ENCODE measurements at places on chromosomes 6 and 20. TPM values are rescaled to one million over a fixed set of nuclear protein-coding genes. Genes with fewer than 3 reads are reported as not detected.

TRIM31 gene
- 6.3 TPM for total RNA-seq

PROKR2 gene
- total RNA-seq = not detected

DNA sequence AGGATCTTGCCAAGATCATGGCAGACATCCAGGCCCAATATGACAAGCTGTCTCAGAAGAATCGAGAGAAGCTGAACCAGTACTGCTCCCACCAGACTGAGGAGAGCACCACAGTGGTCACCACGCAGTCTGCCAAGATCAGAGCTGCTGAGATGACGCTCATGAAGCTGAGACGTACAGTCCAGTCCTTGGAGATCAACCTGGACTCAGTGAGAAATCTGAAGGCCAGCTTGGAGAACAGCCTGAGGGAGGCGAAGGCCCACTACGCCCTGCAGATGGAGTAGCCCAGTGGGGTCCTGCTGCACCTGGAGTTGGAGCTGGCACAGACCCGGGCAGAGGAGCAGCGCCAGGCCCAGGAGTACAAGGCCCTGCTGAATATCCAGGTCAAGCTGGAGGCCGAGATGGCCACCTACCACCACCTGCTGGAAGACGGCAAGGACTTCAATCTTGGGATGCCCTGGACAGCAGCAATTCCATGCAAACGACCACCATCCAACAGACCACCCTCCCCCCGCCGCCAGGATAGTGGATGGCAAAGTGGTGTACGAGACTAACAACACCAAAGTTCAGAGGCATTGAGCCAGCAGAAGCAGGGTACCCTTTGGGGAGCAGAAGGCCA, 44.7 kb upstream of the GRM4 start:
- no peaks in the 10 kb centered on the region for H3K27me3 ChIP-seq
- no peaks in the 10 kb centered on the region for H3K4me1 ChIP-seq
- H3K4me3 ChIP-seq = no peak overlapping the region
- H3K36me3 ChIP-seq = no peaks in the 10 kb centered on the region
- no peak for DNase-seq
- H3K27ac ChIP-seq = no peak overlapping the region

GRCh38 chr6:106247293-106247692, 78.3 kb downstream of the ATG5 start:
- DNase-seq = no peak
- H3K4me3 ChIP-seq = no peak overlapping the region
- no peak overlapping the region for H3K27ac ChIP-seq
- H3K4me1 ChIP-seq = no peaks in the 10 kb centered on the region
- H3K27me3 ChIP-seq = no peaks in the 10 kb centered on the region
- no peaks in the 10 kb centered on the region for H3K36me3 ChIP-seq

DNA sequence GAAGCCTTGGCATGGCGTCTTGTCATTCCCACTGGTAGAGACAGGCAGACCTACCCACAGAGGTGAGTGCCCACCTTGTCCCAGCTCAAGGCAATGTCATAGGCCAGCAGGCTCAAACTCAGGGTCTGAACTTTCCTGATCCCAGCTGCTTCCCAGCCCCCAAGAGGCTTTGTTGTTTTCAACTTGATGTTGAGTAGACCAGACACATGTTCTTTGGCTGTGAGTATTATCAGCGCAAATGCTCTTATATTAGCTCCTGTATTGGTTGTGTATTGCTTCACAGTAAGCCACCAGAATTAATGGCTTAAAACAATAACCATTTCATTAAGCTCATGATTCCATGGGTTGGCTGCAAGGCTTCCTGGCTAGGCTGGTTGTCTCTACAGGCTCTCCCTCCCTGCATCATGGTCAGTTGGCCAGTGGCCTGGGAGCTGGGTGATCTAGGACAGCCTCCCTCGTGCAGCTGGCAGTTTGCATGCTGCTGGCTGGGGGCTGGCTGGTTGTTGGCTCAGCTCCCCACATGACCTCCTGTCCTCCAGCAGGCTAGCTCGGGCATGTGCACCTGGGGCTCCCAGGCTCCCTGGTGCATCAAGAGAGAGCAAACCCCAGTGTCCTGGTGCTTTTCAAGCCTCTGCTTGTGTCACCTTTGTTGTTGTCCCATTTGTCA, 21.6 kb downstream of the TOX2 start:
- H3K4me3 ChIP-seq = no peak overlapping the region
- H3K4me1 ChIP-seq = peaks cover 5% of the 10 kb centered on the region
- no peaks in the 10 kb centered on the region for H3K36me3 ChIP-seq
- H3K27ac ChIP-seq = no peak overlapping the region
- no peaks in the 10 kb centered on the region for H3K27me3 ChIP-seq
- DNase-seq = no peak

DNA sequence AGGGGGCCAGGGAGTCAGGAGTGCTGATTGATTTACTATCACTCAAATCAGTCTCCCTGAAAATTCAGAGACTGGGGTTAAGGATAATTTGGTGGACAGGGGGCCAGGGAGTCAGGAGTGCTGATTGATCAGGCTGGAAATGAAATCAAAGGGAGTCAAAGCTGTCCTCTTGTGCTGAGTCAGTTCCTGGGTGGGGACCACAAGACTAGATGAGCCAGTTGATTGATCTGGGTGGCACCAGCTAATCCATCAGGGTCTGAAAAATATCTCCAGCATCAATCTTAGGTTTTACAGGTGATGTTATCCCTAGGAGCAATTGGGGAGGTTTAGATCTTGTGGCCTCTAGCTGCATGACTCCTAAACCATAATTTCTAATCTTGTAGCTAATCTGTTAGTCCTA, 6.1 kb upstream of the AFG1L start:
- H3K27ac ChIP-seq = no peak overlapping the region
- DNase-seq = no peak

DNA sequence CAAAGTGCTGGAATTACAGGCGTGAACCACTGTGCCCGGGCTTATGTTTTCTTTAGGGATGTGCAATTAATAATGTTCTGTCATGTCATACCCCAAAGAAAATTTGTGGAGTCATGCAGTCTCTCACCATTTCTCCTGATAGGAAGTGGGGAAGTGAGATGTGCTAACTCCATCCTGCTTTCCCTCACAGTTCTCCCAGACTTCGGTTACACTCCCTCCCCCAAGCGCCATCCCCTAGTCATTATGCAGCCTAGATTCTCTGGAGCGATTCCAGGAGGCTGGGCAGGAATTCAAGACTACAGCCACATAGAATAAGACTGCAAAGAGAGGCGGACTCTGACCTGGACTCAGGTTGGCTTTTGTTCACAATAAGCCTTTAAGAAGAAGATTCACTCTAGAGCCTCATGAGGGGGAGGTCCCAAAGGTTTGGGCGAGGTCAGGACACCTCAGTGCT, 271.4 kb downstream of the ALDH8A1 start:
- H3K27me3 ChIP-seq = no peaks in the 10 kb centered on the region
- no peaks in the 10 kb centered on the region for H3K36me3 ChIP-seq
- peak overlapping the region; percentile 83 for H3K27ac ChIP-seq
- no peak overlapping the region for H3K4me3 ChIP-seq
- peak; percentile 55 for DNase-seq

DNA sequence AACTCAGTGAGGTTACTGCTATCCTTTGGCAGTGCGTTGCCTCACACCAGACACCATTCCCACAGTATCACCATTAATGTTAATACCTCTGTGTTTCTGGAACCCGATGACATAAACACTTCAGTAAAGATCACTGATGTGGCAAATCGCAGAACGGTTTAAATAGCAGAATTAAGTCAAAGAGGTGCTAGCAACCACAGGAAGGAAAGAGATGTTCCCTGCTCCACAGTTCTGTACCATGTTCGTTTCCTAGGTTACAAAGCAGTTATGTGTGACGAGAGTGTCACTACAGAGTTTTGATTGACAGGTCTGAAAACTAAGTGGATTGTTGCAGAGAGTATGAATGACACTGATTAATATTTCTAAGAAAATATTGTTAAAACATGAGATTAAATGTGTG, 272.3 kb downstream of the KHDRBS2 start:
- no peaks in the 10 kb centered on the region for H3K4me1 ChIP-seq
- no peak for DNase-seq
- no peak overlapping the region for H3K4me3 ChIP-seq
- H3K27me3 ChIP-seq = no peaks in the 10 kb centered on the region
- H3K27ac ChIP-seq = no peak overlapping the region

- no peak overlapping the region for H3K4me3 ChIP-seq
- no peaks in the 10 kb centered on the region for H3K27me3 ChIP-seq
- no peak for DNase-seq
- H3K27ac ChIP-seq = no peak overlapping the region
Measured at GRCh38 chr6:137927777-137928218, 60.7 kb downstream of the TNFAIP3 start.

GRCh38 chr6:77178821-77179220, 284.5 kb downstream of the HTR1B start:
- no peaks in the 10 kb centered on the region for H3K4me1 ChIP-seq
- H3K36me3 ChIP-seq = no peaks in the 10 kb centered on the region

- no peak overlapping the region for H3K4me3 ChIP-seq
- DNase-seq = no peak
- H3K27me3 ChIP-seq = no peaks in the 10 kb centered on the region
- no peak overlapping the region for H3K27ac ChIP-seq
Measured at GRCh38 chr20:23257848-23258746, 92.5 kb upstream of the NXT1 start.

- H3K4me1 ChIP-seq = peaks cover 6% of the 10 kb centered on the region
- no peak overlapping the region for H3K4me3 ChIP-seq
- H3K27me3 ChIP-seq = peaks cover 4% of the 10 kb centered on the region
- no peak for DNase-seq
- H3K36me3 ChIP-seq = no peaks in the 10 kb centered on the region
Measured at GRCh38 chr20:4720977-4721349, 746 bp upstream of the PRND start.

DNA sequence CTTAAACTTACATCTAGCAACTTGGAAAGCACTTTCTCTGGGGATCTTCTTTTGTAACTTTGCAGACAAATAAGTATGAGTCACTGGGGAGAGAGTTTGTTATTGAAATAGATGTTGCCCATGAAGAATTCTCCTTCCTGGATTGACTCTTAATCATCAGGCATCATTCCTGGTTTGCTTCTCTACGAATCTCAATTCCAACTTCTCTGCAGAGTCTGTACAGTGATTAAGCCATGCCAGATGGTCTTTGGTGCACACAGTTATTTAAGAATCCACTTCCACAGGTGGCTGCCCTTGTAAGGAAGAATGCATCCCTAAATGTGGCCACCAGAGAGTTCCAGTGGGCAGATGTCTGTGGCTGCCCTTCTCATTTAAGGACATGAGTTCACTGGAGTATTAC, 25.7 kb downstream of the MYCT1 start:
- no peak overlapping the region for H3K27ac ChIP-seq
- no peaks in the 10 kb centered on the region for H3K4me1 ChIP-seq
- H3K36me3 ChIP-seq = no peaks in the 10 kb centered on the region
- no peak for DNase-seq
- H3K27me3 ChIP-seq = no peaks in the 10 kb centered on the region
- no peak overlapping the region for H3K4me3 ChIP-seq

DNA sequence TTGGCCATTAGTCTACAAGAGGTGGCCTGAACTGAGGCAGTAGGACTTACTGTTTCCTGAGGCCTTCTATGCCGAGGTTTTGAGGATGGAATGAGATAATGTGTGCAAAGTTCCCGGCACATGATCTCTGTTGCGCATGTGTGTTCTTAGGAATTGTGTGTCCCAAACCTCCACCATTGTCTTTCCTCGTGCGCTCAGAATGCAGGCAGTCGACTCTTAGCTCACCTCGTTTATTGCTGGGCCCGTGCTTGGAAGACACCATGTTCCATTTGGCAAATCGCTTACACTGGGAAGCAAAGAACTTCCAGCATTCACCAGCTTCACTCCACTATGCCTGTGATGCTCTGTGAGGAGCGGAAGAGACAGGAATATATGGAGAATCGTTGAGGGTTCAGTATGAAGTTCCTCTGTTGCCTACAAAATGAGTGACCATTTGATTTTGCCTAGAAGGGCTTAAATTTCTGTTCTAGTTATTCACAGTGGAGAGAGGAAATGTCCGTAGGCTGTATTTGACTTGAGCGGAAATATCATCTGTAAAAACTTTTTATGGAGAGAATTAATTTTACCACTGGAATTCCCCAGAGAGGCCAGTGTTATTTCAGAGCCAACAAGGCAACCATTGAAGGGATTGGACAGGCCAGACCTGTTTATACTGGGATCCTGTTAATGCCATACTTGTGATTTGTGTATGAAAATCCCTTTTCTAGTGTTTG, 75.7 kb upstream of the CLDN20 start:
- H3K27ac ChIP-seq = peak overlapping the region; percentile 64
- no peak overlapping the region for H3K4me3 ChIP-seq
- DNase-seq = peak; percentile 21

DNA sequence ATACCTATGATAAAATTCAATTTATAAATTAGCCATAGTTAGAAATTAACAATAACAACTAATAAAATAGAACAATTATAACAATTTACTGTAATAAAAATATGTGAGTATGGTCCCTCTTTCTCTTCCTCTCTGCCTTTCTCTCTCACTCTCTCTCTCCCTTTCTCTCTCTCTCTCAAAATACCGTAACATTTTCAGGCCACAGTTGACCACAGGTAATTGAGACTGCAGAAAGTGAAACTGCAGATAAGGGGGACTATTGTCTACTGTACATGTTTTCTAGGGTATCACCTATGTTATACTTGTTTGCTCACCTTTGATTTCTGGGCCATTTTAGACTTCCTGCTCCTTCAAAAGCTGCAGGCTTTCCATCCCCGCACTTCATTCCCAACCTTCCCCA, 46.8 kb downstream of the LY86 start:
- H3K4me1 ChIP-seq = no peaks in the 10 kb centered on the region
- no peaks in the 10 kb centered on the region for H3K27me3 ChIP-seq
- no peak for DNase-seq
- H3K27ac ChIP-seq = no peak overlapping the region
- no peak overlapping the region for H3K4me3 ChIP-seq

All from hepatocyte (in vitro differentiated cells).